ENCODE measurements at places on chromosomes 11 and 22. TPM values are rescaled to one million over a fixed set of nuclear protein-coding genes. Genes with fewer than 3 reads are reported as not detected.

The JAM3 gene
- 8.4 TPM for total RNA-seq

The CCDC157 gene
- 4.8 TPM for total RNA-seq

The OR5W2 gene
- not detected for total RNA-seq

The OR52K1 gene
- total RNA-seq, result not detected

The LRRC56 gene
- 5.6 TPM for total RNA-seq

The WDR74 gene
- total RNA-seq, result 218 TPM

The DRICH1 gene
- 1.5 TPM for total RNA-seq

The KCNJ4 gene
- not detected for total RNA-seq

The VSIG10L2 gene
- total RNA-seq, result not detected

The DUSP18 gene
- 9.4 TPM for total RNA-seq

The XKR3 gene
- total RNA-seq, result not detected

The MPEG1 gene
- 1.4 TPM for total RNA-seq

The HTR3A gene
- total RNA-seq, result not detected

The ARHGAP42 gene
- total RNA-seq, result 0.49 TPM

The LRFN4 gene
- total RNA-seq, result 12.9 TPM

The LINC01488 gene
- total RNA-seq, result not detected

The CHCHD10 gene
- 26.1 TPM for total RNA-seq

The SUSD2 gene
- 1.8 TPM for total RNA-seq

The INPP5J gene
- 0.55 TPM for total RNA-seq

The RAB36 gene
- total RNA-seq, result 0.46 TPM

The NEFH gene
- total RNA-seq, result 0.73 TPM

The OR52I2 gene
- total RNA-seq, result not detected

The KCNQ1OT1 gene
- 0.35 TPM for total RNA-seq

The C11orf86 gene
- total RNA-seq, result not detected

All from T-cell (primary cell).